ENCODE measurements at places on chromosomes 2 and 18.

DNA sequence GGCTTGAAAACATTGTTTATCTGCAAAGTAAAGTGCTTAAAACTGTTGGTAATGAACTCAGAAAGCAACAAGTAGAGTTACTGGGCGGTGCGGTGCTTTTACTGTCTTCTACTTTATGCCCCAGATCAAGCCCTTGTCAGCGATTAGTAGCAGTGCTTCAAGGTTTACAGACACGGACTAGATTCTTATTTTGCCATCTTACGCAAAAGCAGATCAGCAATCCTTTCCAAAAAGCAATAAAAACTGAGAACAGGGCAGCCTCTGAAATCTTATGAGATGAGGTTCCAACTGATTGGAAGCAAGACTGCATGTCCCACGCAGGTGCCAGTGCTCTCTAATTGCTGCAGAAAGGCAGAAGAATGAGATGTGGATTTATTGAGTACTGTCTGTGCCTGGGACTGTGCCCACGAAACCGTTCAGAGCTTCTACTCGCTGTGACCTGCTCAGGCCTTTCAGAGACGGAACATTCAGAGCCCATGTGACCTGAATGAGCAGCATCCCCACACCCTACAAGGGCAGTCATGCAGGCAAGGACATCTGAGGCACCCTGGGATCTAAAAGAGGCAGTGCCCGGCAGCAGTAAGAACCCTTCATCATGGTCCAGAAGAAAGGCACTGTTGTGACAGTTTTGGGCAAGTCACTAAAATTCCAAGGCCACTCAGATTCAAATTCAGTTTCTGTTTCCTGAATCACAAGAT lies 15.7 kb downstream of the COL4A3 start:
- DNase-seq = no peak

- no peak for DNase-seq
These were observed 7.6 kb downstream of the STAMBP start for GRCh38 chr2:73836141-73836943.

DNA sequence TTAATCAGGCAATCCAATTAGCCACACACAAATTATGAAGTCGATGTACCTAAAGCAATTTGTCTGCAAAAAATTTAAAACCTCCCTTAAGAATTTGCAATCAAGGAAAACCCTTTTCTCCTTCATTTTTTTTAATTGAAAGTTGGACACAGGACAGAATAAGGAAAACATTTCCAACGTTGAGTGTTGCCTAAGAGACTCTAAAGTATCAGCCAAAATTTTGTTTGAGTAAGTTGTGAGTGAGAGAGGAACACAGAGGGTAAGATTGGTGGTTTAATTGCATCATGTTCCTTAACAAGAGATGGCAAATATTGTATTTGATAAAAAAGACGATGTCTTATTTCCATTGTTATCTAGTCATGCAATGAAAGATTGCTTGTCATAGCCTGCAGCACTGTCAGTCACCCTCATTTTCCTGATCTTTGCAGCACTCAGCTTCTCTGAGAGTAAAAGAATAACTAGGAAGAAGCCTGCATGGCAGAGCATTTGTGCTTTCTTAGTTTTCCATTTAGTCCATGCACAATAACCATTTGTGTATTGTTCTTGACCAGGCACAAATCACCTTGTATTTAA lies 115.5 kb downstream of the ICOS start:
- DNase-seq = no peak

DNA sequence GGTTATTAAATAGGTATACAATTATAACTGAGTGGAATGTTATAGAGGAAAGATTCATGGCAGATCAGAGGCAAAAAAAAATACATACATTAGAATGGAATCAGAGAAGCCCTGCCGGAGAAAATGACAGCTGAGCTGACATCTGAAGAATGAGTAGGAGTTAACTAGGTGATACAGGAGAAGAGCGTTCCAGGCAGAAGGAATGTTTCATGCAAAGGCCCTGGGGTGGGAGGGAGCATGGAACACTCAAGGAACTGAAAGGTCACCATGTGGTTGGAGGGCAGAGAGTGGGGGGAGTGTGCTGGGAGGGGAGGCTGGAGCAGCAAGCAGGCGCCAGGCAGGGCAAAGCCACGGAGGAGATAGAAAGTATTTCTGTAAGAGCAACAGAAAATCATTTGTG lies 31.6 kb upstream of the CDK5R2 start:
- no peak for DNase-seq

DNA sequence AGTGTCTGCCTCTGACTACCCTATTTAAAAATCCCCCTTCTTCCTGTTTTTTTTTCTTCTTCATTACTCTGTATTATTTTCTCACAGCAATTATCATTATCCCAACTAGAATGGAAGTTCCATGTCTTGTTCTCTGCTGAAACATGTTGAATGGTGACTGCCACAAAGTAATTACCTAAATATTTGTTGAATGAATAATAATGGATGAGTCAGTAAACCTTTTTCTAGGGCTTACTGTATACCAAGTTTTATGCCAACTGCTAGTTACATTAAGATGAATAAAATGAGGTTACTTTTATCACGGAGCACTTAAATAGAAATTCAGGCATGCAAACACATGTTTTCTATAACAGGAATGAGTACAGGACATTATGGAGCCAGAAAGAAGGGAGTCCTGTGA lies 490.6 kb downstream of the THSD7B start:
- DNase-seq = no peak

DNA sequence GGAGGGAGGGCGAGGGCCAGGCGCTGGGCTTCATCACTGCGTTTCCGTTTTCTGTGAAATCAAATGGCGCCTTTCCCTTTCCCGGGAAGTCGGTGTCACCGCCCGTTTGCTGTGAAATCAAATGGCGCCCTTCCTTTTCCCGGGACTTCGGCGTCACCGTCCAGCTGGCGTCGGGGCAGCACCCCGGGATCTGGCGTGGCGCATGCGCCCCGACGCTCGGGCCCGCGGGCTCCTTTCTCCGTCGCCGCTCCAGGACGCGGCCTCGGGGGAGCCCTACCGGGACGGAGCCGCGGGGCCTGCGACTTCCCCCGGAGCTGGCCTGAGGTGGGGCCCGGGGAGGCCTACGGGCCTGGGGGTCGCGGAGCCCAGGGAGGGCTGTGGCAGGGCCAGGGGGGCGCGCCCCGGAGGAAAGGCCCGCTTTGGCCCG lies at the start of gene FAM228A:
FAM228A (plus strand) TSS at position 203 of the 427 bp plus-strand sequence. CDS start 428 bp downstream, outside the sequence.
- DNase-seq = no peak

GRCh38 chr2:237663517-237664110 lies 36.2 kb downstream of the LRRFIP1 start:
- DNase-seq = no peak

DNA sequence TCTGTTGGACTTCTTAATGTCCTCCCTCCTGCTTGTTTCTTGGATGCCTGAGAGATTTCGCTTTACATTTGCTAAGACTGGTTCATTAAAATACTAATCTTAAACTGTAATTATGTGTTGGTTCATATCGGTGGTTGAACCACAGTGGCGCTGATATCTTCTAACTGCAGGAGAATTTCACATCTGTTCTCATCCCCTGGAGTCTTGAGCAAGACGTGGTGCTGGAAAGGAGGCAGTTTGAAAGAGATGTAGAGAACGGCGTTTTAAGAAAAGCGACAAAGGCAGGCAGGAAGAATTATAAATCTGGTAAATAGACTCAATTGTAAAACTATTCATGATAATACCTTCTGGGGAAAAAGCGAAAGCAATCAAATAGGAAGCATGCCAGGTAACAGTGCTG lies 79.5 kb downstream of the NXPH2 start:
- DNase-seq = no peak

- DNase-seq = no peak
These were observed 163.4 kb downstream of the ARL4C start for GRCh38 chr2:234333168-234334130.

- DNase-seq = peak; percentile 87
These were observed 171.9 kb upstream of the CNTNAP5 start for GRCh38 chr2:123853161-123853560.

- no peak for DNase-seq
These were observed 14.3 kb downstream of the HTR2B start for GRCh38 chr2:231110551-231110950.

DNA sequence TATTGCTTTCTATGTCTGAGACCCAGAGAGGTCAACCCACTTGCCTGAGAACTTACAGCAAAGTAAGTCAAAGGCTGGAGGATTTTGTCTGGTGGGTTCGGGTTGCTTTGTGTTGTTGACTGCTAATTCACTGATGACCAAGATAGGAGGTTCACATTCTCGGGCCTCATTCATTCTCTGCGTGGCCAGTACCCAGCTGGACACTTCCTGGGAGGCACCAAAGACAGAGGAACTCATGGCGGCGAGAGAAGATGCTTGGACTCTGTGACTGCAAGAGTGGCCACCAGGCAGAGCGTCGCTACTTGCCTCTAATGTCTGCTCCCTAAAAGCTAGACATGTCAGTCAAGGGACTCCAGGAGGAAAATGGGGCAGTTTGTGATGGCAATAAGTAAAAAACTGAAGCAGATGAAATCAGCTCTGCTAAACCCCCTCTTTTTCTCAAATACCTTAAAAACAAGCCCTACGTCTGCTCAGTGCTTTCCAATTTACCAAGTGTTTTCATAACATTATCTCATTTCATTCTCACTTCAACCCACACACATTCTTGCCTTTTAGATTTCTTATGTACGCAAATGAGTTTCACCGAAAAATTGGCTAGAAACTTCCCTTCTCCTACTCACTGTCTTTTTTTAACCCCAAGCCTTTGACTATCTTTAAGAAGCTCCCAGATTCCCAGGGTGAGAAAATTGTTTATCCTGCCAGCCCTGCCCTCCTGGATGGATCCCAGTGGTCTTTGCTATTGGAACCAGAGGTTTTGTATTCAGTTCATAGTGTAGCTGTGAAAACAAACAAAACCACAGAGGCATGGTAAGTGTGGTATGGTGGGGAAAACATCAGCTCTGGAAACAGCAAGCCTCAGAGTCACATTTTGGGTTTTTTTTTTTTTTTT lies 4.9 kb upstream of the LBH start:
- DNase-seq = no peak

- DNase-seq = peak; percentile 61
These were observed 27.5 kb upstream of the FAHD2A start for GRCh38 chr2:95374921-95375471.

GRCh38 chr2:62362561-62362960 lies 143.4 kb downstream of the TMEM17 start:
- DNase-seq = no peak

GRCh38 chr2:18077704-18078103 lies 199.2 kb downstream of the KCNS3 start:
- peak; percentile 83 for DNase-seq

- no peak for DNase-seq
These were observed 302.9 kb upstream of the ERBB4 start for GRCh38 chr2:212841460-212841859.

GRCh38 chr2:70643715-70644114 lies 90.1 kb upstream of the TGFA start:
- no peak for DNase-seq

GRCh38 chr18:8073167-8073566 lies 506.1 kb downstream of the PTPRM start:
- DNase-seq = no peak

DNA sequence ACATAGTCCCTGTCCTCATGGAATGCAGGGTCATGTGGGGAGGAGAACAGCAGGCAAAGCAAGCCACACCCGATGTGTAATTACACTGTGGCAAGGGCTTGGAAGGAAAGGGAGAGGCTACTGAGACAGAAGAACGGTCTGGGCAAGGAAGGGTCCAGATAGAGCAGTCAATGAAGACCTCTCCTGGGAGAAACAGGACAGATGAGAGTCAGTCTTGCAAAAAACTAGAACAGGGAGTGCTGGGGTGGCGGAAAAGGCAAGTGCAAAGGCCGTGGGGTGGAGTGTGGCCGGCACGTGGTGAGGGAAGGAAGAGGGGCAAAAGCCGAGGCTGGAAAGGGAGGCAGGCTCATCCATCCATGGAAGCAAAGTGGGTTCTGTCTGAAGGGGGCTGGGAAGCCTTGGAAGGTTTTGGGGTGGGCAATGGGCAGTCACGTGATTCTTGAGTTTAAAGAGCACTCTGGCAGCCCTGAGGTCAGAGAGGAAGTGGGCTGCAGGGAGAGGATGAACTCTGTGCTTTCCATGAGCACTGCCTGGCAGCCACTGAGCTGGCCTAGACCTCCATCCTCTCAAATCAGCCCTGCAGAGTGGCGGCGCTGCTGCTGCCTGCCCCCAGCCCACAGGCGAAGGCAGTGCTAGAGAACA lies 182.2 kb downstream of the INHBB start:
- no peak for DNase-seq

- no peak for DNase-seq
These were observed 45.3 kb downstream of the EDAR start for GRCh38 chr2:108943751-108944150.

DNA sequence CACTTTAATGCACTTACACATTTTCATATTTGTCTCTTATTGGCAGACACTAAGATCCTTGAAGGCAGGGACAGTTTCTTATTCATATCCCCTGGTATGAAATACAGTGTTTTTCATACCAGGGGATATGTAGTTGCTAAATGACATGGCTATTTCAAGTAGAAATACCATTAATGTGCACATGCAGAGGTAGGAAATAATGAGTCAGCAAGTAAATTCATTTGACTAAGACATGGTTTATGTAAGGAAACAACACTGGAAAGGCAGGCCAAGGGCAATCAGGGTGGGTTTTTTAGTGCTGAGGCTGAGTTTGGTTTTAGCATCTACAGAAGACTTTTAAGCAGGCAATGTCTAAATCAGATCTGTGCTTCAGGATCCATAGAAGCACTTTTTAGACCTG lies 155.9 kb downstream of the WDPCP start:
- DNase-seq = no peak

GRCh38 chr2:217929272-217929671 lies 73.5 kb downstream of the TNS1 start:
- no peak for DNase-seq

GRCh38 chr2:2188941-2189340 lies 142.1 kb downstream of the MYT1L start:
- DNase-seq = no peak

DNA sequence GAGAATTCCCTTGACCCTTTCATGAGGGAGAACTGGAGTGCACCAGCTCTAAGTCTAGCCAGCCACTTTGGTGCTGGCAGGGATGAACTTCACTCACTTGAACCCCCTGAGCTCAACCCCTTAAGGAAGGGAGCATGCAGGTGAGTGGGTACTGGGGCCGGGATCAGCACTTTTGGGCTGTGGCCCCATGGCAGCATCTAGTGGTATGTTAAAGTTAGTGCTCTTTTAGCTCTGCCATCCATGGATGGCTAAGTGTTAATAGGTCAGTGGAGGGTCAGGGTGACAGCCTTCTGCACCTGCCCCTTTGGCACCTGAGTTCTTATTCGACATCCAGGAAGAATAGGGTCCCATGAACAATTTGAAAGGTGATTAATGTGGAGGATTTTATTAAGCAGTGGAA lies 689.0 kb upstream of the FSHR start:
- DNase-seq = no peak

DNA sequence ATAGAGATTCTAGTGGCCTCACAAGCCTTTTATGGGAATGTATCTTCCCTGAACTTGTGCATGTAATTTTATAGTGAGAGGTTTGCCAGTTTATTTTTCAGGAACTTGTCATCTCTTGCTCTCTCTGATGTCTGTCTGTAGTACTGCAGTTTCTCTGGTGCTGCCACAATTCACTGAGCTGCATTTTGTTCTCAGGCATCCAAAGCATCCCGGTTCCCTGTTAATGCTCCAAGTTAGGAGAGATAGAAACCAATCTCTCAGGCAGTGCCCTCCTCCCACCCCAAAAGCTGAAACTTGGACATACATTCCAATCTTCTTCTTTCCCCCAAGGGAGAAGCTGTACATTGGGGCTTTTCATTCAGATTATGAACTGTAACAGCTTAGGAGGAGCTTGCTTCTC lies 30.1 kb upstream of the GRB14 start:
- no peak for DNase-seq

- no peak for DNase-seq
These were observed 918.1 kb upstream of the LRATD1 start for GRCh38 chr2:13714466-13714865.

All from Jurkat, Clone E6-1 (cell line).